ENCODE measurements at places on chromosomes 6 and 20.

GRCh38 chr20:6426287-6426891 lies 303.6 kb upstream of the FERMT1 start:
- DNase-seq = no peak

DNA sequence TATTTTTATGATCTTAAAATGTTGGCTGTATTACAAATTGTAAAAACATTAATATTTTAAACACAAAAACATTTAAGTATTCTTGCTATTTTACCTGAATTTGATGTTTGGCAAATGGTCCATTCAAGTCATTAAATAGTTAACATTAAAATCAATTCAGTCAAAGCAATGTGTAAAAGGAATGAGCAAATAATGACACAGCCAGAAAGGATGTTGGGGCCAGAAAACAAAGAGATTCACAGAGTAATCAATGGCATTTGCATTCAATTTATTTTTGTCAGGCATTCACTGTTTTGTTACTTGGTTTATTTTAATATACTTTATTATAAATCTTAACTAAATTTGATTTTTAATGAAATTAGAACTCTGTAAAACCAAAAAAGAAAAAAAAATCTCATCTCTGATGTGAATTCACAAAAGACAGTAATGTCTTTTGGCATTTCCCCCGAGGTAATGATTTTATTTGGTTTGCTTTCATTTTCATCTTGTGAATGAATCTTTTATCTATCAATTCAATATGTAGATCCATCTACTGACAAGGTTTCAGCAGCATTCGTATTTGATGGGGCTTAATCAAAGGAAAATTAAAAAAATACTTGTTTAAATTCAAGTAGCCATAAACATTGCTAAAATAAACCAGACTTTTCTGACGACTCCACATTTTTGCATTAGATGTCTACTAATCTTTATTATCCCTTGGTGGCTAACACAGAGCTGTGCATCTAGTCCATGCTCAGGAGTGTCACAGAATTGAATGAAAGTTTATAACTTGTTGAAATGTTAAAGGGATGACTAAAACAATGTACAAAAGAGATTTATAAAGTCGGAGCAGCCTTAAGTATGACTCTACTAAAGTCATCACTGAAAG lies 866.7 kb upstream of the GJE1 start:
- DNase-seq = peak; percentile 17

DNA sequence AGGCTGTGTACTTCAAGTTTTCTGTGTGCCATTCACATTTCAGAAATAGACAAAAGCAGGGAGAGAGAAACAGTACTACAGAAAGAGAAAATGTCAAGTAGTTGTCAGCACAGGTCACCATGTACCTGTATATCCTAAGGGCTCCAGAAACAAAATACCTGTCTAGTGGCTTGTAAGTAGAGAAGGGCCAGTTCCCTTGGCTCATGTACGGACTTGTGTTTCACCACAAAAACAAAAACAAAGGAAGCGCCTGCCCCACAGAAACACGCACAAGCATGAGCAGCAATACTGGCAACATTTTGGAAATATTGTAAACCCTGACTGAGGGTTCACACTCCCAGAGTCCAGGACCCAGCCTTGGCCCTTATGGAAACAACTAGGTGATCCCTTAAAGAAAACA lies 44.3 kb downstream of the CNKSR3 start:
- no peak for DNase-seq

DNA sequence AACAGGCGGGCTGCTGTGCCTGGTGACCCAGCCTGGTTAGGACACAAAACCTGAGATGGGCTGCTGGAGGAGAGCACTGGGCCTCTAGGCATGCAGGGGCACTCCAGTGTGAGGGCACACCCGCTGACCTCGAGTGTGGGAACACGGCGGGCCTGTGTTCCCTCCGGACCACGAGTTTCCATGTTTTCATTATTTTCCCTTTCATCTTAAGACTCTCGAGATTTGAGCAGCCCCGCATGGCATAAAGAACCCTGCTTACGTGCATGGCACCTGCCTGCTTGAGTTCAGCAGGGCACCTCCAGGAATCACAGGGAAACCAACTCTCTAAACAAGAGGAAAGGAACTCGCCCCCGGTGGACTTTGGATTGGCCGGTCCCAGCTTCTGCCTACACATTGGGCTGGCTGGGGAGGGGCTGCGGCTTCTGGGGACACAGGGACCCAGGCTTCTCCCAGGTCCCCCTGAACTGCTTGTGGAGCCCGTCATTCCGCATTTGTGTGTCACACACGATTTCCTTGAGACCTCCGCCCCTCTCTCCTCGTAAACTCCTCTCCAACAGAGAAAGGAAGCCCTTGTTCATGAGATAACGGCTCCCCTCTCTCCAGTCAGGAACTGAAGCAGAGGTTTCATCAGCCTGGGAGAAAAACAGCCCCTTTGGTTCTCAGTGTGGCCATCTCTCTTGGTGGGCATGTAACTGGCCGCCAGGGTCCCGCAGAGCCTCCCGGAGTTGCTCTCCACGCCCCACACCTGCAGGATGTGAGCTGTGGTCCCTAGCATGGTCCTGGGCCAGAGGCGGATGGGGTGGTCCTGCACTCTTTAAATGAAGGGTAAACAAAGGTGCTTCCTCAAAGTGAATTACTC lies 181.8 kb downstream of the TTLL2 start:
- DNase-seq = no peak

DNA sequence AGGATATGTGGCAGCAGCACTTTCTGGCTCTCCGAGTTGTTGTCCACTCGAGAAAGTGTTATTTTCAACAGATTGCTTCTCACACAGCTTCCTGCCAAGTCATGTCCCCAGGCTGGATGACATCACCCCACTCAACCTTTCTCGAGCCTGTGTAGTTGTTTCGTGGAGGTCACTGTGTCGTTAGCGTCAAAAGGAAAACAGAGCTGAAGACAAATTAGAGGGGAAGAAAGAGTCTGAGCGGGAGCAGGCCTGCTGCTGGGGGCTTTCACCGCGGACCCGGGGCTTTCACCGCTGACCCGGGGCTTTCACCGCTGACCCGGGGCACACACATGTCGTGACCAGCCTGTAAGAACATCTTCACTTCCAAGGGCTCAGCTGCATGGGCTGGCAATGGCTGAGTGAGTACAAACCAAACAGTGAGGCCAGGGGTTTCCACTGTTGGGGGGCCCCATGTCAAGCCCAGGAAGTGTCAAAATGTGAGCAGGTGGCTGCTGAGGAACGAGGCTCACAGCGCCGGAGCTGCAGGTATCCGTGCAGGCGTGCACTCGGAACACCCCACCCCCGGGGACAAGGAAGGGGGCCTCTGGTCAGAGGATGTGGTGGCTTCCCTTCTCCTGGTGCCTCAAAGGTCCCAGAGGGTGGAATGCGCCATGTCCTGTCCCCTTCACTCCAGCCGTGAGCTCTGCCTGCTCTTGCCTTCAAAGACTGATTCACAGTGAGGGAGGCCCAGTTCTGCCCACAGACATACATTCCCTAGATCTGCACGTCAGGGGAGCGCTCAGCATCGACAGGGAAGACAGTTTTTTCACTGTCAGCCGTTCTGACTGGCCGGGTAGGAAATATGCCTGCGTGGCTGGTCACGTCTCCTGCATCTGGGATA lies 365.9 kb downstream of the TAF4 start:
- no peak for DNase-seq

DNA sequence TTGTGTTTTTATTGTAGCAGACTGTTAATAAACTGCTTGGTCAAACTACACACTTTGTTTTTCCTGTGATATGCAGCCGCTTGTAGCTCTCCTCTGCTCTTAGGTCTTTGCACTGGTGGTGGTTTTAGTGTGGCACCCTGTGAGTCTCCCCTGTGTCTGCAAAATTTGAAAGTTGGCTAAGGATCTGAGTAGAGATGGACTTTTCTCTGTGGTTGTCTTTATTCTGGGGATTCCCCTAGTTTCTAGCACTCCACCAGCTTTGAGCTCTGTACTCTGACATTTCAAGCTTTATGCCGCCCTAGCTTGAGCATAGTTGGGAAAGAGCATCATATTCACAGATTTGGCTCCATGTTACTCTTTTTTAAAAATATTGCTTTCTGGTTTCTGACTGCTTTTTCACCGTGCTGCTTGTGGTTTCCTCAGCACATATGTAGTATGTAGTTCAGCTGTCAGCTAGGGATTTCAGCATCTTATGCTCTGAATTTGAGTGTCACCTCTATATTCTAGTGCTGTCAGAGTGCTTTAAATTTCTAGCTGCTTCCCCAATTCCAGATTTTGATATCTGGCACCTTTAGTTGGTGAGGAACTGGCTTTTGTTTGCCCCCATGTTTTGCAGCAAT lies 25.4 kb downstream of the CDYL start:
- no peak for DNase-seq

- peak; percentile 90 for DNase-seq
Observed at GRCh38 chr6:2790588-2791449, 25.6 kb downstream of the WRNIP1 start.

GRCh38 chr6:109292983-109293586 lies 89.2 kb downstream of the CD164 start:
- no peak for DNase-seq

- no peak for DNase-seq
Observed at GRCh38 chr20:52572687-52573086, 381.1 kb upstream of the ZFP64 start.

- no peak for DNase-seq
Observed at GRCh38 chr6:117451671-117452070, 25.9 kb upstream of the ROS1 start.

DNA sequence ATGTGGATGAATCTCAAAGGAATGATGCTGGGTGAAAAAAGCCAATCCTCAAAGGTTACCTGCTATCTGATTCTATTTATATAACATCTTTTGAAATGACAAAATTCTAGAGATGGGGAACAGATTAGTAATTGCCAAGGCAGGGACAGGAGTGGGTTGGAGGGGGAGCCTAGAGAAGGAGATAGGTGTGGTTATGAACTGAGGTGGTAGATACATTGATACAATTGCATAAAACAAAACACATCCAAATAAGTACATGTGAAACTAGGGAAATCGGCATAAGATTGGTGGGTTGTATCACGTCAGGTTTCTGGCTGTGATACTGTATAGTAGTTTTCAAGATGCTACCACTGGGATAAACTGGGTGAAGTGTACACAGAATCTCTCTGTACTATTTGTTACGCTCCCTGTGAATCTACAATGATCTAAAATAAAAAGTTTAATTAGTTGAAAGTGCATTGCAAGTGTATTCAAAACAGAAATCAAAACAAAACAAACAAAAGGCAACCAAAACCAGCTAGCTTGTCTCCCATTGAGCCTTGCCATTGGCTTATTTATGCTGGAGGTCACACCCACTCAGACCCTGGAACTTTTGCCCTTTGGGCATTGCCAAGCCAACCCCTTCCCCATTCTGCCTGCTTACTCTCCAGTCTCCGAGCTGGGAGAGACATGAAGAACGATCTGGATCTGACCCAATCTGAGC lies 27.8 kb downstream of the PPP1R16B start:
- DNase-seq = no peak

GRCh38 chr20:11411765-11412164 lies 505.9 kb upstream of the BTBD3 start:
- no peak for DNase-seq

DNA sequence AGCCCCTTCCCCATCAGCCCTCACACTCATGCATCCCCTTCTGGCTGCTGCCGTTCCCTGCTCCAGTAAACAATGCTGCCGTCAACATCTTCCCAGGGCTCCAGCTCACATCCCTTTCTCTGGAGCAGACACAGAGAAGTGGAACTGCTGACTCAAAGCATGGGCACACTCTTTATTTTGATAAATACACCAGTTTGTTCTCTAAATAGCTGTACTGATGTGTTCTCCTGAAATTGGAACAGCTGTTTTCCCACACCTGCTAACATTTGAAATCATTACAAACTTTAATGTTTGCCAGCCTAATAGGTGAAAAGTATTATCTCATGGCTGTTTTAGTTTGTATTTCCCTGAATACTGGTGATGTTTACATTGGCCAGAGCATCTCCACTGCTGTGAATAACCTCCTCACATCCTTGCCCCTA lies 102.1 kb upstream of the NXT1 start:
- no peak for DNase-seq

DNA sequence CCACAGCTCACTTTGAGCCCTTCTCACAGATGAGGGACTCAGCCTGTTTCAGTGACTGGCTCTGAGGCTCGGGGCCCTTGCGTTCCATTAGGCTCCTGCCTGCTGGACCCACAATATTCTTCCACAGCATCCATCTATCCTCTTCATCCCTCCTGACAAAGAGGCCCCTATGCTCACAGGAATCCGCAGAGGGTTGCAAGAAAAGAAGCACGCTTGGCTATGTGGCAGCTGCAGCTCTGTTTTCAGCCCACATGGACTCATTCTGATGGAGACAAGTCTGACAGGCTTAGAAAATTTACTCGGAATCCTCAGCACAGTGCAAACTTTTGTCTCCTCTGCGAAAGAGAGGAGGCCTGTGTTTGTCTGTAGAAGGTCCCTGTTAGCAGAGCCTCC lies 207.5 kb downstream of the SYNDIG1 start:
- DNase-seq = no peak

GRCh38 chr6:24718449-24719124 lies 367 bp downstream of the C6orf62 start:
- no peak for DNase-seq

DNA sequence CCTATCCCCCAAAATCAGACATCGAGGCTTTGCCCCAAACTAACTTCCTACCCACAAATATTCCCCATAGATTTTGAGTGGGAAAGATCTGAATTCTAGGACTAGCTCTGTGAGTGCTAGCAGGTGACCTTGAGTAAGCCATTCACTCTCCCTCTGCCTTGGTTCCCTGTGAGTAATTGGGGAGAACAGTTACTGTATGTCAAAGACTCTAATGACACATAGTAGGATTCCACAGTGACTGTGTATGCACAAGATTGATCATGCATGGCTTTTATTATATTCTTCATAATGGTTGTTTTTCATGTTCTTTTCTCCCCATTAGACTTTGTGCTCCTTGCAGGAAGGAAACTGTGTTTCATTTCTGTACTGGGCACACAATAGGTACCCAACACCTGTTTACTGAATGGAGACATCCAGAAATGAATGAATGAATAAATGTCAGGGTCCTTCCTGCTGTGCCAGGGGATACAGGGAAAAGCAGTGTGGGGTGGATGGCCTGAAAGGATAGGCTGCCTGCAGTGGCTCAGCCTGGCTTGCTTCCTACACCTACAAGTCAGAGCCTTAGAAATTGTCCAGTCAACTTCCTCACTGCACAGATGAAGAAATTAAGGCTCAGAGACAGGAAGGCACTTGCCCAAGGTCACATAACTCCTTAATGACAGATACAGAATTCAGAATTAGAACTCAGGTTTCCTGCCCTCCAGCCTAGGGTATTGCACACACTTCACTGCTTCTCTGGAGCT lies 901 bp upstream of the TMEM151B start:
- no peak for DNase-seq

DNA sequence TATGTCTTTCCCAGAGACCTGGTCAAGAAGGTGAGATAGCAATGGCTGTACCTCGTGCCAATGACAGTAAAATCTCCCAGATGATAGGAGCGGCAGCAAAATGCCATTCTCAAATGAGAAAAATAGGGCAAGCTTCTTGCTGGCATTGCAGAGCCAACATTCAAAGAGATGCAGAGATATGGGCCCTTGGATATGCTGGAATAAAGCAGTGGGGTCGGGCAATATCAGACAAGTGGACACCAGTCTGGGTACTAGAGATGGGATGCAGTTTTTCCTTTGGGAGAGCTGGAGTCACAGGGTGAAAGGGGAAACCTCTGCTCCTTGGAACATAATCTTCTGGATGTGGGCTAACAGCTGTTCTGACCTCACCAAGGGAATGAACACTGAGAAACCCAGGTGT lies 29.0 kb downstream of the GSTA4 start:
- no peak for DNase-seq

- DNase-seq = no peak
Observed at GRCh38 chr6:106728296-106728870, 99.0 kb downstream of the QRSL1 start.

Data from fibroblast of the aortic adventitia (primary cell).